Breast epithelium (tissue), 4 donors: ENCODE measurements at places on chromosomes 7 and 10. TPM values are rescaled to one million over a fixed set of nuclear protein-coding genes. Genes with fewer than 3 reads are reported as not detected.

DNA sequence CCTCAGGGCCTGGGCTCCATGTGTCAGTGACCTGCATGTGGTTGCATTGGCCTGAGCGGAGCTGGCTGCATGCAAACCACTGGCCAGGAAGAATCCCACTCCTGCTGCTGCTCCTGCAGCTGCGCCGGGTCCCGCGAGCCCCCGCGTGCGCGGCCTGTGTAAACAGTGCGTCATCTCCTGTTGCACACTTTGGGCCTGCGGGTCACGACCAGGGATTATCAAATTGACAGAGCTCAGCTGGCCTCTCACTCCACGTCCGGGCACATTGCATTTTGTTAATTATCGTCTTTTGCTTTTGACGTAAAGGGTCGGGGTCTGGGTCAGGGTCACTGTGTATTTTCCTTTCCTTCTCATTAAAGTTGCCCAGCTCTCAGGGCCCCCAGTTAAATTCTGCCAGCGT lies 132.6 kb downstream of the RGS10 start:
- H3K36me3 ChIP-seq, result no peaks in the 10 kb centered on the region
- no peak for DNase-seq
- no peak overlapping the region for H3K27ac ChIP-seq

SPDYE5 gene
- total RNA-seq, result not detected

DNA sequence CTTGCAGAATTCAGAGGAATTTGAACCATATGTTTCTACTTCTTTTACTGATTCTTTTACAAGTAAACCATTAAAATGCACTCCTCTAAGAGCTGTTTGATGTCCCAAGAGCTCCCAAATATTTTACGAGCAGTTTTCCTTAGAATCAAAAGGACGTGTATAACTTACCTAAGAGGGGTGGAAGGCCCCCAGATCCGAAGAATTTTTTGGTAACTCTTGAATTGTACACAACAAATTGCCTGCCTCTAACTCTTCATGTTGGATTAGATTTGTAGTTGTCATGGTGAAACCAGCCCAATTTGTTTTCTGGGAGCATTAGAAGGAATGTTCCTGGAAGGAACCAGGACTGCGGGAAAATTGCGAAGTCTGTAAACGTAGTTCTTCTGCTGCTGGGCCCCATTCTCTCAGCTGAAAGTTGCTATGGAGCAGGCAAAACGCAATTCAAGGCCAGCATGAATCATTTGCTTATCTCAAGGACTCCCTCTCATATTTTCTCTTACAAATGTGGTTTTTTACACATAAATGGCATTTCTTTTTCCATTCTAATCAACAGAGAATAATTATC lies 124.8 kb upstream of the TMEM72 start:
- no peaks in the 10 kb centered on the region for H3K4me1 ChIP-seq
- no peak overlapping the region for H3K27ac ChIP-seq
- H3K36me3 ChIP-seq, result no peaks in the 10 kb centered on the region
- H3K27me3 ChIP-seq, result no peaks in the 10 kb centered on the region
- DNase-seq, result no peak

CALD1 gene
- 266 TPM for total RNA-seq

SLK gene
- total RNA-seq, result 63.2 TPM

- no peaks in the 10 kb centered on the region for H3K4me1 ChIP-seq
- no peaks in the 10 kb centered on the region for H3K27me3 ChIP-seq
- DNase-seq, result no peak
Measured at GRCh38 chr10:33193701-33194521, 140.6 kb downstream of the NRP1 start.

DNA sequence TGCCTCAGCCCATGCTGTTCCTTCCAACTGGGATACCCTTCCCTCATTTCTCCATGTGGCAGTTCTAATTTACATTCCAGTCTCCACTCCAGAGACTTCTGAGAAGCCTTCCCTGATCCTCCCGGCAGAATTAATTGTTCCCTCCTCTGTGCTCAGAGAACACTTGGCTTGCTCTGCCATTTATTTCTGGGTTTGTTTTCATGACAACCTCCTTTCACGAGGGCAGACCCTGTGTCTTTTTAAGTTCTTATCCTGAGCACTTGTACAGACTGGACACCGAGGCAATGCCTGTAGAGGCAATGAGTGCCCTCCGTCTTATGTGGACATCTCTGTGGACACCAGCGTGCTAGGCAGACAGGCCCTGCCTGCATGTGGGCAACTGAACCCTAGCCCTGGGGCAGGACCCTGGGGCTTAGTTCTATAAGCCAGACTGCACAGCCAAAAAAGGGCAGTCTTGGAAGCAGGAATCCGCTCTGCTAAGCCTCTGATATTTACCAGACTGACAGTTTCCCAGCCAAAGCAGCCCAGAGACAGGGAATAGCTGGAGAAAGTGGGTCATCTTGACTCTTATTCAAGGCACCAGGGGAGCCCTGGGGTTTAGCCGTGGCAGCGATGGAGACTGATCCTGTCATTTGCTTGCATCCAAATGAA lies 474.0 kb downstream of the RPS24 start:
- no peak overlapping the region for H3K27ac ChIP-seq
- no peak for DNase-seq
- no peaks in the 10 kb centered on the region for H3K36me3 ChIP-seq
- H3K4me3 ChIP-seq, result no peak overlapping the region
- H3K4me1 ChIP-seq, result no peaks in the 10 kb centered on the region

DNA sequence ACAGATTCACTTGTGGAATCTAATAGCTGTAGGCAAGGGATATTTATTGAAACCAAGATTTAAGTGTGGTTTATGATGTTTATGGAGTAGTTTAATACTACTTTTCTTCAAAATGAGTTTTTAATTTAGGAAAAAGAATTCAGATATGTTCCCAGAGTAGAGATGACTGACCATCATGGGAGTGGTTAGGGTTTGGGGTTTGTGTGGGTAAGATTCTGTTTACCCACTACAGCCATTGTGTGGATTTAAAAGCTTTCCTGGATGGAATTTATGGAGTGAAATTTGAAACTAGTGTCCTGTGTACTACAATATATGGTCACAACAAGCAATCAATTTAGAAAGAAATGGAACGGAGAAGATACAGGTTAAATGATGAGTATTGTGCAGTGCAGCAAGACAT lies 453.5 kb downstream of the AUTS2 start:
- H3K4me1 ChIP-seq, result no peaks in the 10 kb centered on the region
- no peaks in the 10 kb centered on the region for H3K27me3 ChIP-seq
- no peak overlapping the region for H3K27ac ChIP-seq
- H3K4me3 ChIP-seq, result no peak overlapping the region
- H3K36me3 ChIP-seq, result no peaks in the 10 kb centered on the region
- DNase-seq, result no peak

HOXA7 gene
- total RNA-seq, result 8.8 TPM

UPK3B gene
- 5.9 TPM for total RNA-seq

MOGAT3 gene
- total RNA-seq, result 2.6 TPM

PILRA gene
- total RNA-seq, result 9.9 TPM

GRCh38 chr10:77911535-77912123 lies 14.9 kb downstream of the DLG5 start:
- H3K27me3 ChIP-seq, result no peaks in the 10 kb centered on the region
- H3K4me1 ChIP-seq, result peaks cover 18% of the 10 kb centered on the region
- H3K27ac ChIP-seq, result no peak overlapping the region
- no peaks in the 10 kb centered on the region for H3K36me3 ChIP-seq
- H3K4me3 ChIP-seq, result no peak overlapping the region
- no peak for DNase-seq

DNA sequence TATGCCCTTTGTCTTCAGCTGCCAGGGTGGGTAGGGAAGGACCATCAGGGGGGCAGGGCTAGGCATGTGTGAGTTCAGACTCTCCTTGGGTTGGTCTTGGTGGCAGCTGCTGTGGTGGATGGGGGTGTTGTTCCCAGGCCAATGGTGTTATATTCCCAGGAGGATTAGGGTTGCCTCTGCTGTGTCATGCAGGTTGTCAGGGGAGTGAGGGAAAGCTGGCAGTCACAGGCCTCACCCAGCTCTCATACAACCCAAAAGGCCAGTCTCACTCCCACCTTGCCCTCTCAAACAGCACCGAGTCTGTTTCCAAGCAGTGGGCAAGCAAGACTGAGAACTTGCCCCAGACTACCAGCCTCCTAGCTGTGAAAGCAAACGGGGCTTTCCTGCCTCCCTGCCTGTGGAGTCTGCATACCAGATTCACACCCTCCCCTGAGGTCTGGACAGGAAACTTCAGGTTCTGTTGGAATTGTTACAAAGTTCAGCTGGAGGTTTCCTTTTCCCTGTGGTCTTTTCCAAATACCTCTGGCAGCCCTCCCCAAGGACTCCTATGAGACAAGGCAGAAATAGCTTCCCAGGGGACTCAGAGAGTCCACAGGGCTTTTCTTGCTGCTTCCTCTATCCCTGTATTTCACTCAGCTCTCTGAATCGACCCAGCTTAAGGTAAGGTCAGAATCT lies 1.4 kb downstream of the HYAL4 start:
- no peak overlapping the region for H3K4me3 ChIP-seq
- no peak for DNase-seq
- H3K27me3 ChIP-seq, result no peaks in the 10 kb centered on the region
- H3K4me1 ChIP-seq, result no peaks in the 10 kb centered on the region

GRCh38 chr7:38367301-38367890 lies 94.0 kb upstream of the TARP start:
- no peaks in the 10 kb centered on the region for H3K36me3 ChIP-seq
- no peak for DNase-seq

GRCh38 chr10:2108496-2108895 lies 371.2 kb upstream of the ADARB2 start:
- H3K27me3 ChIP-seq, result no peaks in the 10 kb centered on the region
- DNase-seq, result no peak
- no peaks in the 10 kb centered on the region for H3K4me1 ChIP-seq
- no peaks in the 10 kb centered on the region for H3K36me3 ChIP-seq

DNA sequence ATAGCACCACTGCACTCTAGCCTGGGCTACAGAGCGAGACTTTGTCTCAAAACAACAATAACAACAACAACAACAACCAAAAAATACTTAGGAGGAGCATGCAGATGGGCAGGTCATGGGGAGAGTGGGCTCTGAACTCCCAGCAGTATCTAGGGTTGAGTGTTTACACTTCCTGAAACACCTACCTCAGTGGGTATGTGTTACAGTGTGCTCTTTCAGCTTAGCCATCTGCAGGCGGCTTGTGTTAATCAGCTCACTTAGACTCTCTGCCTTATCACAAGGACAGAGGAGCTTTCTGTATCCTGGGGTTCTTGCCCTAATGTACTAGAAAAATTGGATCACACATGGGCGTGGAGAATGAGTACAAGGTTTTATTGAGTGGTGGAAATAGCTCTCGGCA lies 340.2 kb downstream of the KIF20B start:
- no peaks in the 10 kb centered on the region for H3K4me1 ChIP-seq
- H3K4me3 ChIP-seq, result no peak overlapping the region
- no peaks in the 10 kb centered on the region for H3K36me3 ChIP-seq
- no peaks in the 10 kb centered on the region for H3K27me3 ChIP-seq
- no peak for DNase-seq

DNA sequence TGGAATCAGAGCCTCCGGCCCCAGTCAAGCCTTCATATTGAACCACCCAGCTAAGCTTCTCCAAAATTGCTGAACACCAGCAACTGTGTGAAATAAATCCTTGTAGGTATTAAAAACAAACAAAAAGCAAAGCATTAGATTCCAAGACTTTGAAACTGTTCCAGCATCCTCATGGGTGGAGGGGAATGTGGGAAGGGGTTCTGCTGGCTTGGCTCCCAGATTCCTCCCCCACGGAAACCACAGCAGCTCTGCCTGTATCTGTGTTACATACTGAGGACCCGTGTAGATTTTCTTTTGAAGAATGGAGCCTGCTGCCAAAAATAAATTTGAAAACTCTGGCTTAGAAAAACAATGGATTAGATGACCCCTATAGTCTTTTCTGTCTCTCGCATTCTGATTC lies 20.0 kb downstream of the AKR1B1 start:
- H3K4me3 ChIP-seq, result no peak overlapping the region
- H3K27ac ChIP-seq, result no peak overlapping the region
- H3K36me3 ChIP-seq, result peaks cover 3% of the 10 kb centered on the region
- H3K27me3 ChIP-seq, result no peaks in the 10 kb centered on the region

DNA sequence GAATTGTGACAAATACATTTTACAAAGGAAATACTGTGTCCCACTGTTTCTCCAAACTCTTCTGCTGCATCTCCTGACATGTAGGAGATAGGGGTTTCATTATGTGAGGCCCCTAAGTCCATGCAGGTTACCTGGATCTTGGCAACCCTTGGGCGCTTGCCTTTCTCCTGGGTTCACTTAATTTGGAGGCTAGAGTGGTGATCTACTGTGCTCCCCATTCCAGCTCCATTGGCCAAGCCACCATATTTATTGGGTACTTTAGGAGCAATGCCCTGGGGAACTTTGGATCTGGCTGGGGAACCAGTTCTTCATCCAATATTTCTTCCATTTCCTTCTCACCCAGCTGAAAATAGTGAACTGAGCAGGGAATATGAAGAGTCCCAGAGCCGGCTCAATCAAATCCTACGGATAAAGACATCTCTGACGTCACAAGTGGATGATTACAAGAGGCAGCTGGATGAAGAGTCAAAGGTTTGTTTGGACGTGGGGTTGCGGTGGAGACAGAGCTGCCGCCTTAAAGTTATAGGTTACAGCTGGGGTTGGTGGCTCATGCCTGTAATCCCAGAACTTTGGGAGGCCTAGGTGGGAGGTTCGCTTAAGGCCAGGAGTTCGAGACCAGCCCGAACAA lies 18.5 kb downstream of the MYH16 start:
- no peaks in the 10 kb centered on the region for H3K36me3 ChIP-seq
- no peak for DNase-seq
- no peaks in the 10 kb centered on the region for H3K4me1 ChIP-seq
- no peak overlapping the region for H3K4me3 ChIP-seq
- H3K27me3 ChIP-seq, result no peaks in the 10 kb centered on the region

- H3K36me3 ChIP-seq, result no peaks in the 10 kb centered on the region
- H3K4me1 ChIP-seq, result no peaks in the 10 kb centered on the region
- DNase-seq, result no peak
- no peak overlapping the region for H3K4me3 ChIP-seq
Measured at GRCh38 chr7:86479144-86479543, 164.6 kb upstream of the GRM3 start.

GRCh38 chr7:85733169-85733915 lies 546.5 kb upstream of the SEMA3D start:
- no peaks in the 10 kb centered on the region for H3K36me3 ChIP-seq
- no peak overlapping the region for H3K4me3 ChIP-seq
- H3K4me1 ChIP-seq, result no peaks in the 10 kb centered on the region
- no peak for DNase-seq
- H3K27me3 ChIP-seq, result no peaks in the 10 kb centered on the region
